Psoas muscle (tissue), 8 donors: ENCODE measurements at places on chromosomes 2 and 18. TPM values are rescaled to one million over a fixed set of nuclear protein-coding genes. Genes with fewer than 3 reads are reported as not detected.
A peak's percentile ranks its signal among the peaks of the same experiment; 100 is the strongest.

GRCh38 chr2:65277791-65278483, 50.3 kb downstream of the ACTR2 start:
- H3K27me3 ChIP-seq: no peaks in the 10 kb centered on the region
- no peak overlapping the region for H3K4me3 ChIP-seq
- H3K27ac ChIP-seq: no peak overlapping the region

DNA sequence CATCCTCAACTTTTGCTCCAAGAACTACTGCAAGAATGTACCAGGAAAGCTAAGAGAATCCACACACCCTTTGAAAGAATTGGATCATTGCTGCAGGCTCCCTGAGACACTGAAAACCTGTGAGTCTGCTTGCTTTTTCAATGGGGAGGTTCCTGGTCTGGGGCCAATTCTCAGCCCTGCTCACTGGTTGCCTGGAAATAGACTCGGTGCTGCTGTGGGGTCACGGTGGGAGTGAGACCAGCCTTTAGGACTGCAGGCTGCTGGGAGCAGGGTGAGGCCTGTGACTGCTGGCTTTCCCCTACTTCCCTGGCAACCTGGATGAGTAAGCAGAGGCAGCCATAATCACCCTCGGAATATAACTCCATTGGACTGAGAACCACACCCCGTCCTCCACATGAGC, 569.3 kb downstream of the DPP10 start:
- no peaks in the 10 kb centered on the region for H3K36me3 ChIP-seq
- no peak overlapping the region for H3K27ac ChIP-seq
- no peaks in the 10 kb centered on the region for H3K27me3 ChIP-seq
- H3K4me3 ChIP-seq: no peak overlapping the region
- no peaks in the 10 kb centered on the region for H3K4me1 ChIP-seq
- DNase-seq: no peak

MATN3 gene
- total RNA-seq: not detected

CCDC102B gene
- total RNA-seq: 1.2 TPM

CNGA3 gene
- total RNA-seq: not detected

GRCh38 chr2:129233751-129234406, 745.6 kb upstream of the RAB6C start:
- no peaks in the 10 kb centered on the region for H3K36me3 ChIP-seq
- no peak overlapping the region for H3K4me3 ChIP-seq
- H3K27ac ChIP-seq: no peak overlapping the region
- no peaks in the 10 kb centered on the region for H3K27me3 ChIP-seq
- DNase-seq: no peak
- no peaks in the 10 kb centered on the region for H3K4me1 ChIP-seq

DNA sequence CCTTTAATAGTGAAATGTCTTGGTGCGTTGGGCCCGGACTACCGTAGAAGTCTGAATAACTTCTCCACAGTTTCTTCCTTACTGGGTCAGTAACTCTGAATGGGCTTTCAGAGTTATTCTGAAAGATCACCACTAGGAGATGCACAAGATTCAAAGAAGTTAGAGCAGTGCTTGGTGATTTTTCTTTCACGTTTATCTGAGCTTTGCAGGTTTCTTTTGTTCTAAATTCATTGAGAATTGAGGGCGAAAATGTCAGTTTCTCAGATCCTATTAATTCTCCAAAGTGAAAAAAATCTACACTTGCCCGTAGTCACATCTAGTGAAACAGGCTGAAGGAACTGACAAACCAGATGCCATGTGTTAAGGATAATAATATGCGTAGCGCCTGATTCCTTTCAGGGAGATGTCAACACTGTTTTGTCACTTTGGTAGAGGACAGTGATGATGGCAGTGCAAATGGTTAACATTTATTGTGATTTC, 70.1 kb downstream of the QPCT start:
- peaks cover 9% of the 10 kb centered on the region for H3K4me1 ChIP-seq
- H3K27me3 ChIP-seq: no peaks in the 10 kb centered on the region
- H3K36me3 ChIP-seq: no peaks in the 10 kb centered on the region
- no peak overlapping the region for H3K4me3 ChIP-seq
- H3K27ac ChIP-seq: peak overlapping the region; percentile 38
- no peak for DNase-seq

SCN1A gene
- not detected for total RNA-seq
